Mucosa of gallbladder (tissue), 1 donor: ENCODE measurements at places on chromosomes 13 and 19. TPM values are rescaled to one million over a fixed set of nuclear protein-coding genes. Genes with fewer than 3 reads are reported as not detected.

DNA sequence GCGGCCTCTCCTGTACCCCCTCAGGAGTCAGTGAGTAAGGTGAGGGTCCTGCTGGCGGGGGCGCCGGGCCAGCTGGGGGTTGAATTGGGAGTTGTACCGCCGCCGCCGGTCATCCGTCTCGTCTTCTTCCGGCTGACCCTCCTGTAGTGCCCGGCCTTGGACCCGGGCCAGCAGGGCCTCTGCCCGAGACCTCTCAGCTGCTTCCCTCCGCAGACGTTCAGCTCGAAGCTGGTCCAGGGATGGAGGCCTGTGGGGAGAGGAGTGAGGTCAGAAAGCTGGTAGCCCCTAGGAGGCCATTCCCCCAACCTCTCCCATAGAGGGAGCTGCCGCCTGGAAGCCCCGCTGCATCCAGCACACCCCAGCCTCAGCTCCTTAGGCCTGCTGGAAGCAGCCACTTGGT lies 3.8 kb downstream of the LENG1 start:
- DNase-seq, result no peak

DNA sequence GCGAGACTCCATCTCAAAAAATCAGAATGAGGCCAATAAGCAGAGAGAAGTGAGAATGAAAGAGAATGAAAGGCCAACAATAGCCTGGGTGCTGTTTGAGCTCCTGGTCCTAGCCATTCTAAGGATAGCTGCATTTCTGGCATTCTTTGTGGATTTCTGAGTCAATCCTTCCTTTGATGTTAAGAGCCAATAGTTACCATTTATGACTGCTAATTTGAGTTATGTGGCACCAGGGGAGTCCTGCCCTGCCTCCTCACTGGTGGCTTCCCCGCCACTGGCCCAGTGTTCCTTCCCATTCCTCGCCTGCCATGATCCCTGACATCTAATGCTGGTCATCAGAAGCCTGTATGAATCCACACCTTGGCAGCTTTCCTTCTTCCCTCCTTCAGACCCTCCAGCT lies 991.2 kb downstream of the UQCRFS1 start:
- DNase-seq, result no peak

Gene PRR36
- 1.6 TPM for total RNA-seq

- DNase-seq, result no peak
Measured at GRCh38 chr13:39565036-39565949, 37.7 kb downstream of the LHFPL6 start.

- no peak for DNase-seq
Measured at GRCh38 chr19:10316229-10317044, 622 bp upstream of the FDX2 start.

Gene DBP
- total RNA-seq, result 39.9 TPM
